Thyroid gland (tissue), 4 donors: ENCODE measurements at places on chromosomes 16 and 17. TPM values are rescaled to one million over a fixed set of nuclear protein-coding genes. Genes with fewer than 3 reads are reported as not detected.

Gene TK1
- total RNA-seq: 2.7 TPM

Gene LRRC46
- total RNA-seq: not detected

Gene KCNG4
- total RNA-seq: not detected

Gene CDRT15
- total RNA-seq: not detected

Gene KRT24
- total RNA-seq: not detected

Gene ATP2C2
- 13.2 TPM for total RNA-seq

Gene IGF2BP1
- total RNA-seq: 0.94 TPM

Gene SLC5A10
- total RNA-seq: not detected

Gene SSTR5
- total RNA-seq: not detected

Gene BORCS6
- total RNA-seq: 17.0 TPM
